Stimulated activated CD8-positive, alpha-beta memory T cell treated with anti-CD3 and anti-CD28 coated beads, Interleukin-4, amount 100 ng/mL, for 48 hours (primary cell): ENCODE measurements at places on chromosomes 6 and 20.

- peak; percentile 74 for DNase-seq
Observed at GRCh38 chr20:49893242-49894072, 21.9 kb downstream of the SPATA2 start.

- DNase-seq: no peak
Observed at GRCh38 chr6:116624036-116624805, 7.9 kb downstream of the RSPH4A start.

GRCh38 chr6:96755096-96755495 is 82.2 kb downstream of the GPR63 start:
- DNase-seq: no peak

- DNase-seq: no peak
Observed at GRCh38 chr6:158972241-158973233, 27.5 kb downstream of the RSPH3 start.

- no peak for DNase-seq
Observed at GRCh38 chr6:4084444-4085331, 5.8 kb upstream of the FAM217A start.

- no peak for DNase-seq
Observed at GRCh38 chr6:4883298-4883697, 107.1 kb downstream of the CDYL start.

GRCh38 chr6:127200114-127200513 is 66.5 kb upstream of the RNF146 start:
- DNase-seq: no peak

- DNase-seq: peak; percentile 42
Observed at GRCh38 chr20:44326391-44327159, 10.3 kb upstream of the R3HDML start.

- DNase-seq: no peak
Observed at GRCh38 chr20:23963941-23964340, 24.6 kb downstream of the GGTLC1 start.

- DNase-seq: no peak
Observed at GRCh38 chr6:155861821-155862220, 406.2 kb upstream of the NOX3 start.

DNA sequence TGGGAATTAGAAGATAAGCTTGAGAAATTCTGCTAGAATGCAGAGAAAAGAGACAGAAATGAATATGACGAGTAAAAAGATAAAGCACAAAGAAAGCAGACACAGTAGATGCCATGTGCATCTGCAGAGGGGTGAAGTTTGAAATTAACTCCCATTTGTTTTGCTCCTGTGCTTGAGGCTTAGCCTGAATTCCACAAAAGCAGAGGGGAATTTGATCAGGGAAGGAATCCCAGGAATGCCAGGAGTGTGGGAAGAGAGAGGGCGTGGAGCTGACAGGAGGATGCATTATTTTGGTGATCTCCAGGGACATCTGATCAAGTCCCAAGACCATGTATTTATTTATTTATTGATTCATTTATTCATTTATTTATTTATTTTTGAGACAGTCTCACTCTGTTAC is 55.6 kb downstream of the SLC22A1 start:
- DNase-seq: no peak

- DNase-seq: no peak
Observed at GRCh38 chr20:19330731-19331130, 118.3 kb downstream of the SLC24A3 start.

DNA sequence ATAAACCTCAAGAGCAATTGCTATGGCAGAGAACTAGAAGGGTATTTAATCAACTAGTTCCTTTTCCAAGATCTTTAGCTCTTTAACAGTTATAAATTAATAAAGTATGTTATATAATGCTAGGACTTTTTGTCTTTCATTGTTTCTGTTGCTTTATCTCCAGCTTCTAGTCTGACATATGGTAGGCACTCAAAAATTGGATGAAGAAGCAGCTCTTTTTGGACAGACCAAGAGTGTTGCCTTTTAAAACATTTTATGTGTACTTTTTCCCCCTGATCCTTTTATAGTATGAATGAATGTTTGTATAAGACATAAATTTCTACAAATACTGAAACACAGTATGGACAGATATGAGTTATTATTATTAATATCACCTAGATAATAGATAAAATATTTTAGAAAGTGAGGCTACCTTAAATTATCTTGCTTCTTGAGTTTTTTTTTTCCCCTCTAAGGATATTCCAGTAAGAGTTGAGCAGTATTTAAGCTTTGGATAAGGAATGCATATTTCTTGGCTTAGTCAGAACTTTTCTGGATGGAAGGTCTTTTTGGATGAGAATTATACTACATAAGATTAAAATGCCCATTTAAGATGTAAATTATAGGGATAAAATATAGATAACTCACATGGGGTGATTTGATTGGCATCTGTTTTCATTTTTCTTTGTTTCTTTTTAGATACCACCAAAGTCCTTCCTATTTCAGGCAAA is 16.6 kb downstream of the LAMA2 start:
- no peak for DNase-seq

DNA sequence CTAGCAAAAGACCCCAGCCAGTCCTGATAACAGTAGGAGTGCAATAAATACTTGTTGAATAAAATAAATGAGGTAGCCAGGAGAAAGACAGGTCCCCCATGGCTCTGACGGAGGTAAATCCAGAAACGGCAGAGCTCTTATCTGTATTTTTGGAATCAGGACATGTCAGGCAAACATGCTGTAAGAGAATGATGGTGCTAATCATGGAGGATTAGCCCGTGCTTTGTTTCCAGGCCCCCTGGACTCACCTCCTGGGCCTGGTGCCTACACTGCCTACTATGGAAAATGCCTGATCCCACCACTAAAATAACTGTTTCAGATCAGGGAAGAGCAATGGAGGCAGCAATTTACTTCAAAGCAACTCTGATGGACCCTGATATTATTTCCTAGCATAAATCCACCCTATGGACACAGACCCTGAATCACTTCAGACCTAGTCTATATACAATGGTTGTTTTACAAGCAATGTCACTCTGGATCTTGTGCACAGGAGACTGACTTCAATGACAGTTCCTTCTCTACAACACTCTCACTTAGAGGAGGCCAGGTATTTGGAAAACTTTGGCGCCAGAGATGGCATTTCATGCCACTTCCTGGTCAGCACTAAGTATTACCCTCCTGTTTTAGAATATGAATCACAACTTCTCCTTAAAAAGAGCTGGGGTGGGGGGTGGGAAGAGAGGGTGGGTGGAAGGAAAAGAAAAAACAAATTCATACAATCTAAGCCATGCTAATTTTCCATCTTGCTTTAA is 6.4 kb downstream of the MRPL14 start:
- no peak for DNase-seq

DNA sequence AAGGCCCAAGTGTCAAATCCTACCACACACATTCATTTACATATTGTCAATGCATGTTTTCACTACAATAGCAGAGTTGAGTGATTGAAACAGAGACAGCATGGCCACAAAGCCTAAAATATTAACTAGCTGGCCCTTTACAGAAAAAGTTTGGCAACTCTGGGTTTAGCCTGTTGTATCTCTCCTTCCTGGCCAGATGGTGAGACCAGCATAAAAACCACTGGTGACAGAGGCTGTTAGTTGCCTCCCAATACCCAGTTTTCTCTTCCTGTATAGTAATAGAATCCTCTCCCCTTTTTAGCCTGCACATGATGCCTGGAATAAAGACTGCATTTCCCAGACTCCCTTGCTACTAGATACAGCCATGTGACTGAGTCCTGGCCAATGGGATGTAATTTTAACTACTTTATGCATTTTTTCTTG is 100.0 kb upstream of the TAB2 start:
- DNase-seq: no peak

DNA sequence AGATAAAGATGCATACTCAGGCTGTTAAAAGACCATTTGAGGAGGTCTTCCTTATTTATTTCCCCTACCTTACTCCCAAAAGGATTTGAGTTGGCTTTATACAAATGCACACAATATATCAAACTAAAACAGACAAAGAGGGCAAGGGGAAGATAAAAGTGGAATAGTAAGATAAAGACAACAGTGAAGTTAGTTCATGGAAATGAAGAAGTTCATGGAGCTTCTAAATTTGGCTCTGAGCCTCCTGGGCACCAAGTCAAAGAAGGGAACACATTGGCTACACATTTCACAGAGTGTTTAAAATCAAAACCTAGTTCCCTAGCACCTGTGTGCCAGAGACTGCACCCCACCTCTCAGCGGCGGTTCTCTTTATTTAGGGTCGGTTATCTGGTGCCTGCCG is 25.8 kb upstream of the ARMC2 start:
- no peak for DNase-seq

DNA sequence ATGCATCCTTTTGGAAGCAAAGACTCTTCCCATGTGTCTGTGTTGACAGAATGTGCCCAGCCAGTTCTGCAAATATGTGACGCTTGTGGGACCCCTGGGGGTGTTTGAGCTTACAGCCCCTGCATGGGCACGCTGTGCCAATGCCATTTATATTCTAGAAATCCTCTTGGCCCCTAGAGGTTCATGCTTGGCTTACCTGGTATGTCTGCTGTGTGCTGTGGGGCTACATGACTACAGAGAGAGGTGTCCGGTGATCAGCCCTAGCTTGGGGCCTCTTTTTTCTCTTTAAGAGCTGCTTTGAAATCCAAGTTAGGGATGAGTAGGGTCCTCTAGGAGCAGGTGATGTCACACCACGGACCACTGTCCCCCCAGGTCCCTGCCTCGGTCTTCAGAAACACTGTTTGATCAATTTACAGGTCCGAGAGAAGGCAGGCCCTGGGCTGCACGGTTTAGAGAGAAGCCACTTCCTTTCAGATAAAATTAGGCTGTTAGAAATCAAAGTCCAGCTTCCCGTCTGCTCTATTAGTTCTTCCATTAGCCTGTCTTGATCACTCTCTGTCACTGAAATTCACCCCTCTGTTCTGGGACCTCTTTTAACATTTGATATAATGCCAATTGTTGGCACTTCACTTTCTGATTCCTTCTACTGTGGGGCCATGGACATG is 26.5 kb downstream of the BCAS4 start:
- no peak for DNase-seq

- DNase-seq: no peak
Observed at GRCh38 chr20:39210341-39211036, 248.3 kb downstream of the DHX35 start.

DNA sequence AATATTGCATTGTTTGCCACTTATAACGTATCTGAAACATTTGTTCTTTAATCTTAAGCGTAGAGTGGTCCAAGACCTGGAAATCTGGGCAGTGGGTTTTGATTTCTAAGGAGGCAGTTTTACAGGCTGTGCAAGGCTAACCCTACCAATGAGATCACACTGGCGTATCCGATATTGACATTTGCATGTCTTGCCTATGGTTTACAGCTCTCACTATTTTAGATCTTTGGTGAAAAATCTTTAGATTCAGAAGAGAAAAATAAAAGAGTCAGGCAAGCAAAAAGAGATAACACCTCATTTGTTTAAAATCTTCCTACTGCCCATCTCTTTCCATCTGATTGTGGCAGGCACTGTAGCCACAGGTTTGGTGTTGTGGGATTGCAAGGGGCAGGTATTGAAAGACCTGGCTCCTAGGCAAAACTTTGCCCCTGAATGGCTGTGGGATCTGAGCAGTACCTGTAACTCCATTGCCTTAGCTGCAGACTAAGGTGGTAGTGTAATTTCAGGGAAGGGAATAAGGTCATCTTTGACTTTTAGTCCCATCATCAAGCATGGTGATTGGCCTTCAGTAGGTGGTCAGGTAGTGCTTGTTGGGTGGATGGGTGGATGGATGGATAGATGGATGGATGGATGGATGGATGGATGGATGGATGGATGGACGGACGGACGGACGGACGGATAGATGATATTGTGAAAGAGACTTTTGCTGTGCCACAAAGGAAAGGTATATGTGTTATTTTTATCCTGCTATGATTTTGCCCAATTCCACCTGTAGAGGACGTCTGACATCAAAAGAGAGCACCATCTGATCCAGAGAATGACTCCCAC is 1.9 kb downstream of the TNFAIP3 start:
- no peak for DNase-seq

- DNase-seq: no peak
Observed at GRCh38 chr6:33976437-33977360, 169.2 kb downstream of the GRM4 start.

DNA sequence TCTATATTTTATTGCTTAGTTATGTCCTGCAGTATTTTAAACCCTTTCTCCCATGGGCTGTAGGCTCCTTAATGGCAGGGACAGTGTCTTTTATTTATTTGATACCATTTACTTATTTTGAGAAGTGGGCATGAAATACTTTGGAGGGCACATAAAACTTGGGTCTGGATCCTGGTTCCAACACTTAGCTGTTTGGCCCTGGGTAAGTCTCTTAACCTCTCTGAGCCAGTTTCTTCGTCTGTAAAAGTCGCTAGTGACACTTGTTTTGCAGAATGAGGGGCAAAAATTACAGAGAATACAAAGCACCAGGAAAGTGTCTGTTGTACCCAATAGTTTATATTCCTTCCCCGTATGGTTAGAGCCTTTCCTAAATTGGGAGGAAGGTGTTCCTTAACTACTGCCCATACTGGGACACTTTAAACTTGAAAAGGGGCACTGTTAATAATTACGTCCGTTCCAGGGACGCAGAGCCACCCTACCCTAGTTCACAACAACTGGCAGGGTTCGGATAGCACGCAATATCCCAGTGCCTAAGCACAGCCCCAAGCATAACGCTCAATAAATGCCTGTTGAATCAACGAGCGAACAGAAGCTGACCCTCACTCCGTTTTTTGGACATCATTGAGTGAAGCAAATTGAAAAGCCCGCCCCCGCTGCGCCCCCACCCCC is 6.0 kb upstream of the ARMC12 start:
- no peak for DNase-seq

GRCh38 chr6:72894091-72894490 is 272.2 kb downstream of the KCNQ5 start:
- DNase-seq: no peak

GRCh38 chr6:15368873-15369272 is 123.0 kb downstream of the JARID2 start:
- DNase-seq: no peak

DNA sequence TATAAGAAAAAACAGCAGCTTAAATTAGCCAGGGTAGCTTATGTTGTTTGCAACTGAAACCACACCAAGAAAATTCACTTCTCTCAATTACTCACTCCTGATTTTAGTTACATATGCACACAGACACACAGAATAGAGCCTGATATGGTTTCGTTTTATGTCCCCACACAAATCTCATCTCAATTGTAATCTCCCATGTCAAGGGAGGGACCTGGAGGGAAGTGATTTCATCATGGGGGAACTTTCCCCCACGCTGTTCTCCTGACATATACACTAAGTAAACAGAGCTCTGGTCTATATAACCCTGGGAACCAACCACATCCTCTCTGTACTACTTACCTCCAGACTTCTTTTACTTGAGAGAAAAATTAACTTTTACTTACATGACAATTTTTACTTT is 9.8 kb downstream of the OR12D1 start:
- no peak for DNase-seq

DNA sequence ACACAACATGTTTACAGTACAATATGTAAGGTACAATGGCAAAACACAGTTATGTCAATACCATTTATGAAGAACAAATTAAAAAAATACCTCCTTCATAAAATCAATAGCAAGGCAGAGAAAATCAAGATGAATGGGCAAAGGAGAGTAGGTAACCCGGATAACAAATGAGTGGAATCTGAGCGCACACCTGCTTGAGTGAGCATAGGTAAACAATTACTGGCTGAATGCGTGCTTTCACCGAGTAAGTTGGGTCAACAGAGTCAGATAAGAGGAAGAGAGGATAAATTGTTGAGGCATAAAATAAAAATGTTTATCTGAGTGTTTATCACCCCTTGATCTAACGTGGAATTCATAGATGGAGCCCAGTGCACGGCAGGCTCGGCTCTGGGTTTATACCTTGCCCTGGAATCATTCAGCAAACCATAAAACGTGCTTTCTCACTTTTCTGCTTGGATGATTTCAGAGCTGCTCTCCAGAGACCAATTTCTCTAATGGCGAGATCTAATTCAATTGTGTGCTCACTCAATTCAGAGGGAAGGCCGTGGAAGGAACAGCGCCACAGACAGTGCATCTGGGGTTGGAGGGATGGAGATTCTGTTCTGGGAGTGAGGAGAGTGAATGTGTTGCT is 224.8 kb upstream of the MAP3K7 start:
- no peak for DNase-seq
